Stimulated activated CD4-positive, alpha-beta T cell treated with anti-CD3 and anti-CD28 coated beads, Interleukin-12 subunit alpha, Interleukin-12 subunit beta, amount 100 ng/mL, for 48 hours (primary cell): ENCODE measurements at places on chromosomes 12 and 14.

GRCh38 chr12:109737126-109737525 lies 23.5 kb downstream of the FAM222A start:
- no peak for DNase-seq

GRCh38 chr14:106530423-106531107 lies 1004.2 kb downstream of the TMEM121 start:
- peak; percentile 35 for DNase-seq

GRCh38 chr12:5912437-5913334 lies 32.4 kb downstream of the ANO2 start:
- no peak for DNase-seq

DNA sequence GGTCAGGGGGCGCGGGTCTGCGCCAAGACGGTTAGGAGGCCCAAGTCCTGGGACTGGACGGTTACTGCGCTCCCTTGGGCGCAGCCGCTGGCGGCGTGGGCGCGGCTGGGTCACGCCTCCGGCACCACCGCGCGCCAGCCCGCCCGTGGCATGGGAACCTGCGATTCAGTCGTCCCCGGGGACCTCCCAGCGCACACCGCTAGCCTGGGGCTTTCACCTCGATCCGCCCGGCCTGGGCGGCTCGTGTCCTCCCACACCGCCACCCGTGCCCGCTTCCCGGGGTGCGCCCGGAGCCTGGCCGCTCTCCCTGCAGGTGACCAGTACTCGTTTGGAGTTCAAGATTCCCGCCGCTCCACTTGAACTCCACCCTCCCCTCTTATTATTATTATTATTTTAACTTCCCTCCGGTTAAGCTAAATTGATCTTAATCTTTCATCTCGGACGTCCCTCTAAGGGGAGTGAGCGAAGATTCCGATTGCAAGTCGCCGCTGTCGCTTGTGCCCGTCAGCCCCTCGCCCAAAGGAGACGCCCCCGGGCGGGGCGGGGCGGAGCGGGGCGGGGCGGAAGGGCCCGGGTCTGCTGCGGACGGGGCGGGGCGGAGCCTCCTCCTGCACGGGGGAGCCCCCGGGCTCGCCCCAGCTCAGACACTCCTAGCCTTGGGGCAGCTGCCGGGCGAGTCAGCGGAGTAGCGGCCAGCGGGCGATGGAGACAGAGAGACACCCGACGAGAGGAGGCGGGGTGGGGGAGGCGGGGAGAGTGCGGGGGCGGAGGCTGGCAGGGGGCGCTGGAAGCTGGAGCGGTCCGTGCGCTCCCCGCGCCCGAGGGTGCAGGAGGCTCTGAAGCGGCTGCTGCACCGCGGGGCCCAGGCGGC lies at the start of gene KCNMB4:
TSS of gene KCNMB4 (plus strand) at position 643 of the 871 bp plus-strand sequence. CDS start 445 bp downstream, outside the sequence.
- peak; percentile 71 for DNase-seq

DNA sequence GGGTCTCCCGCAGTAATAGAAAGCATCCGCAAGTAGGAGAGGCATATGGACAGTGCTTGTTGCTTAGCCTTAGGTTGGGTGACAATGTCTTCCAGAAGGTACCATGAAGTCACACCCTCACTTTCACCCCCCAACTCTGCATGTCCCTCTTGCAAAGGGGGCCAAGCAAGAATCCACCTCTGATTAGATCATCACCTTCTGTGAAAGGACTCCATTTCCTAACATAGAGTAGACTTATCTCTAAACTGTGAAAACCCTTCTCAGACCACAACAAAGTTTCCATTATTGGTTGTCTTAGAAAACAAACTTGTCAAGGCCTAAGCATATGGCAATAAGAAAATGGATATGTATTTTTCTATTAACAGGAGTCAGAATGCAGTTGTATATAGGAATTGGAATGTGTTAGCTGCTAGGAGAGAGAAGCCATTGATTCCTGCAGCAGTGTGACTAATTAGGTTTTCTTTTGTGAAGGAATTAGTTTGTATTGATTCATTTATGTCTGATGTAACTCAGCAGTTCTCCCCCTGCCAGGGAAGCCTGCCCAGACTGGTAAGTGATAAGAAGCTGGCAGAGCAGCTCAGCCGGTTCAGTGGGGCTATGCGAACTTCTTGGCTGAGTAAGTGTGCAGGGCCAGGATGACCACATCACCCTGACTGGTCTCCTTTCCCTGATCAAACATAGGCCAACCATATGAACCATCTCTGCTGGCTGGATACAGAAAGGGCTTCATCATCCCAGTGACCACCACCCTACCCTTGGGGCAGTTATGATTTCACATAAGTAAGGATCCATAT lies 107.3 kb upstream of the CCDC196 start:
- no peak for DNase-seq

GRCh38 chr12:114697243-114697716 lies 13.3 kb upstream of the TBX3 start:
- DNase-seq = no peak

DNA sequence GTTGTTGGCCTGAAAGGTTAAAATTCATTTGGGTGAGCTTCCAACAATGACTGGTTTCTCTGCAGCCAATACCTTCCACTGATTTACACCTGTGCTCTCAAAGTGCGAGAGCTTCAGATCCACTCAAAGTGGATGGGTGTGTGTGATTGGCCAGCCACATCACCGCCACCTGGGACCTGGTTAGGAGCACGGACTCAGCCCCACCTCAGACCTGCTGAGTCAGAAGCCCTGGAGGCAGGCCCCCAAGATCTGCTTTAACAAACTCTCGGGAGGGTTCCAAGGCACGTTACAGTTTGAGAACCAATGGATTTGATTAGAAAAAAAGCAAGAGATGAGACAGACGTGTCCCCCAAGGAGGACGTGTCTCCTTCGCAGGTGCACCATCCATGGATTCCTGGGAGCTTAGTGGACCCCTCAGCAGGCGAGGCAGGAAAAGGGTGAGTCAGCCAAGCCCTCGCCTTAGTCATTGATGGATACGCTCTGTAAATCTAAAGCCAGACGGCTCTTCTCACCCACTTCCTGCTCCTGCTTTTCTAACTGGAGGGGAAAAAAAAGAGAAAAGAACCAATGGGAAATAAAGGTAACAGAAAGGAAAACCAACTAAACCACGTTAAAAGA lies 24.5 kb downstream of the FZD10 start:
- no peak for DNase-seq

GRCh38 chr12:63294327-63294632 lies 143.3 kb upstream of the AVPR1A start:
- DNase-seq = no peak

GRCh38 chr14:92905667-92906066 lies 17.3 kb upstream of the CHGA start:
- DNase-seq = no peak

DNA sequence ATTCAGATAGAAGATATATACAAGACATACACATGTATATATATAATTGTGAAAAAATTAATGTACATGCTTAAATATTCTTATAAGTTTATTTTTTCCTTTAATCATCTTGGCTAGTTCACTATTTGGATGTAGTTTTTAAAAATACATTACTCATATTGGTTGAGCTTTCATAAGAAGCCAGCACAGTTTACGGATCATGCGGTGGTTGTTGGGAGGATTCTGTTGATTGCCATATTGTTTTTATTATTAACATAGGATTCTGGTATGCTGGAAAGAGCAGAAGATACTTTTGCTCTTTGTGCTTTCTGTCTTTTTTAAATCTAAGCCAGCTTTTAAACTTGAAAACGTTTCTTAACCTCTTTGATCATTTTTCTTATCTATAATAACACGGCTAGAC lies 163.4 kb downstream of the OTOGL start:
- DNase-seq = no peak

DNA sequence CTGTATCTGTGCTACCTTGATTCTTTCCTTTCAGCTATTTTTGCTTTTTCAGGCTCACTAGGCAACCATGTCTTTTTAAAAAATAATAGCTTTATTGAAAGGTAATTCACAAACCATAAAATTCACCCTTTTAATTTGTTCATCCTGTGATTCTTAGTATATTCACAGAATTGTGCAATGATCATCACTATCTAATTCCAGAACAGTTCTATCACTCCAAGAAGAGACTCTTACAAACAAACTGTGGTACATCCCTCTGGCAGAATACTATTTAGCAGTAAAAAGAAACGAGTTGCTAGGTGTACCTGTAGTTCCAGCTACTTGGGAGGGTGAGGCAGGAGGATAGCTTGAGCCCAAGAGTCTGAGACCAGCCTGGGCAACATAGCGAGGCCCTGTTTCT lies 14.8 kb downstream of the CREBL2 start:
- DNase-seq = no peak

DNA sequence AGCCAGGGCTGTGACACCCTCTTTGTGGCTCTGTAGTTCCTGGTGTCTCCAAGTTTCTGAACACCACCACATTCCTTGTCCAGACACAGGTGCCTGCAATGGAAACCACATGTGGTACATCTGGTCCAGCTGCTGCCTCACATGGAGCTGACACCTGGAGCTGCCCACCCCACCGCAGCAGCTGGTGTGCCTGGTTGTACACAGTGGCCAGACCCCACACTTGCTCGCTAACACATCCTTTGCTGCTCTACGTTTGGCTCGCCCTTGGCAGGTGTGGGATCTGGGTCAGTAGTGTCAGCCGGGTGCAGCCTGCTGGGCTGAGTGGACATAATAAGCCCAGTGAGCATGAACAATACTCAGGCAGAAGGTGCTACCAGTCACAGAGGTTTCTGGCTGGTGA lies 198.9 kb downstream of the ADGRD1 start:
- DNase-seq = no peak

GRCh38 chr14:71952381-71953363 lies 20.4 kb downstream of the RGS6 start:
- DNase-seq = no peak

DNA sequence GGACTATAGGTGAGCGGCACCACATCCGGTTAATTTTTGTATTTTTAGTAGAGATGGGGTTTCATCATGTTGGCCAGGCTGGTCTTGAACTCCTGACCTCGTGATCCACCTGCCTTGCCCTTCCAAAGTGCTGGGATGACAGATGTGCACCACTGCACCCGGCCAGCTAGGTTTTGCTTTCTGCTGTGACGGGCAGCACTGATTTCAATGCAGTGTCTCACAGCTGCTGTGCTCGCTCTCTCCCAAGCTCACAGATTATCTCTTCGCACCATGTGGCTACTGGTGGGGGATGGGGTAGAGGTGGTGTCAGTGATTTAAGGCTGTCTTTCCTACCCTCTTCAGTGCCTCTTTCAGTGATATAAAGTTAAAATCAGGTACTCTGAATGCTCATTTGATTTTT lies 909.1 kb downstream of the TRHDE start:
- DNase-seq = no peak

DNA sequence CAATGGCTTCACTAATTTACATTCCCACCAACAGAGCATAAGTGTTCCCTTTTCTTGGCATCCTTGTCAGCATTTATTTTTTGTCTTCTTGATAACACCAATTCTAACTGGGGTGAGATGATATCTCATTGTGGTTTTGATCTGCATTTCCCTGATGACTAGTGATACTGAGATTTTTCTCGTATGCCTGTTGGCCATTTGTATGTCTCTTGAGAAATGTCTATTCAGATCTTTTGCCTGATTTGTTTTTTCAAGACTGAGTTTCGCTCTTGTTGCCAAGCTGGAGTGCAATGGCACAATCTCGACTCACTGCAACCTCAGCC lies 4.7 kb upstream of the PLD4 start:
- no peak for DNase-seq

DNA sequence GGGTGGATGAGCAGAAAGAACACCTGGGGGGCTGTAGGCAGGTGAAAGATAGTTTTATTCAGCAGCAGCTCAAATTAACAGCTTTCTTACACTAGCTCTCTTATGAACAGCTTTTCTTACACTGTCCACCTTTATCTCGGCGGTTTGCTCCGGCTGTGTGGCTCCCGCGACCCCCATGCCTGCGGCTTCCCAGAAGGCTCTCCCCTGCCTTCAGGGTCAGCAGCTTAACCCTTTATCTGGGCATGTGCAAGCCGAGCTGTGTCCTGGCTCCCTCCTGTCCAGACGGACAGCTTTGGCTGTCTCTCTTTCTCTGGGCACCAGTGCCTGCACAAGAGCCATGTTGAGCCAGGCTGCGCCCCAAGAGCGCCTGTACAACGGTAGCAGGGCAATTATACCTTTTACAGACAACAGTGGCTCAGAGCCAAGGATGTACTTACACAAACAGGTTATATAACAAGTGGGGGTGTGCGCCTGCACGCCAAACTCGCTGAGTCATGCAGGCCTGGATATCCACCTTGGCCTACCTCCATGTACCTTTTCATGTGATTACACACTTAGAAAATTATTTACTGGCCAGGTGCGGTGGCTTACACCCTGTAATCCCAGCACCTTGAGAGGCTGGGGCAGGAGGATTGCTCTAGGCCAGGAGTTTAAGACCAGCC lies 28.5 kb upstream of the KLHL42 start:
- DNase-seq = no peak

DNA sequence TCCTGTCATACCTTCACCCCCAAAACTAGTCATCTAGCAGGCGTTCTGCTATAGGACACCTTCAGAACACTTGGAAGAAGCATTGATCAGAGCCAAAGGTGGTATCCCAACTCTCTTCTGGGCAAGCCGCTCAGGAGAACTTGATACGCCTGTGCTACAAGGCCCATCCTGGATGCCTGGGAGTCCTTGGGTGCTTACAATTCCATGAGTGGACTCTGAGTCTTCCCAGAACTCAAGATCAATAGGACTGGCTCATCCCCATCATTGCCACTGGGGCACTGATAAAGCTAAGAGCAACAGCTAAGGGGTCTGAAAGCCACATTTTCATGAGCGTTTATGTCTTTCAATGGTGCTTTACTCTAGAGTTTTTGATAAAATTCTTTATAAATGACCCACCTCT lies 1.9 kb downstream of the SPTB start:
- DNase-seq = no peak
